ENCODE measurements at places on chromosomes 4 and X. TPM values are rescaled to one million over a fixed set of nuclear protein-coding genes. Genes with fewer than 3 reads are reported as not detected.

Gene EDA
- total RNA-seq, result 1.4 TPM

Gene FGFR3
- 0.25 TPM for total RNA-seq

Gene SLC25A31
- not detected for total RNA-seq

Gene GAB1
- total RNA-seq, result 0.75 TPM

Gene IL3RA
- 7.1 TPM for total RNA-seq

Gene CXorf38
- total RNA-seq, result 19.5 TPM

Gene FABP2
- not detected for total RNA-seq

Gene UGT2B15
- total RNA-seq, result not detected

GRCh38 chr4:115113506-115114106 is at the start of gene NDST4:
NDST4 (minus strand) TSS chr4:115113620; CDS start chr4:115077036, 36,584 bp downstream.
- H3K27me3 ChIP-seq, result no peaks in the 10 kb centered on the region
- H3K27ac ChIP-seq, result no peak within 1 kb of the TSS
- no peak within 1 kb of the TSS for H3K4me3 ChIP-seq
- no peaks in the 10 kb centered on the region for H3K4me1 ChIP-seq

DNA sequence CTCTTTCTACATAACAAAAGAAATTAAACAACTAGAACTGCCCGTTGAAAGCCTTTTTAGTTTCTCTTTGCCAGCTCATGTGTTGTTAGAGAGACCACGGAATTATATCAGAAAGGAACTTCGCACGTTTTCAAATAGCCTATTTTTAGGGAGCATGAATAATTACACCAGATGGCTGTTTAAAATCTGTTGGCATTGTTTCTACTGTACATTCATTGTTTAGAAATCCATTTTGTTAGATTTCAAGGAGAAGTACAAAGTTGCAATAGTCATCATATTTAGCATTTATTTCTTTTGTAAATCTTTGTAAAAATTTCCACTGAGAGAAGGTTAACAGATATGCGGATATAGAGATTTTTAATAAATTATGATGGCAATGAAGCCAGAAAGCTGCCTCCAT is 403.0 kb upstream of the HS3ST1 start:
- H3K4me3 ChIP-seq, result no peak overlapping the region
- H3K27me3 ChIP-seq, result peaks cover 2% of the 10 kb centered on the region
- no peaks in the 10 kb centered on the region for H3K4me1 ChIP-seq
- DNase-seq, result no peak

DNA sequence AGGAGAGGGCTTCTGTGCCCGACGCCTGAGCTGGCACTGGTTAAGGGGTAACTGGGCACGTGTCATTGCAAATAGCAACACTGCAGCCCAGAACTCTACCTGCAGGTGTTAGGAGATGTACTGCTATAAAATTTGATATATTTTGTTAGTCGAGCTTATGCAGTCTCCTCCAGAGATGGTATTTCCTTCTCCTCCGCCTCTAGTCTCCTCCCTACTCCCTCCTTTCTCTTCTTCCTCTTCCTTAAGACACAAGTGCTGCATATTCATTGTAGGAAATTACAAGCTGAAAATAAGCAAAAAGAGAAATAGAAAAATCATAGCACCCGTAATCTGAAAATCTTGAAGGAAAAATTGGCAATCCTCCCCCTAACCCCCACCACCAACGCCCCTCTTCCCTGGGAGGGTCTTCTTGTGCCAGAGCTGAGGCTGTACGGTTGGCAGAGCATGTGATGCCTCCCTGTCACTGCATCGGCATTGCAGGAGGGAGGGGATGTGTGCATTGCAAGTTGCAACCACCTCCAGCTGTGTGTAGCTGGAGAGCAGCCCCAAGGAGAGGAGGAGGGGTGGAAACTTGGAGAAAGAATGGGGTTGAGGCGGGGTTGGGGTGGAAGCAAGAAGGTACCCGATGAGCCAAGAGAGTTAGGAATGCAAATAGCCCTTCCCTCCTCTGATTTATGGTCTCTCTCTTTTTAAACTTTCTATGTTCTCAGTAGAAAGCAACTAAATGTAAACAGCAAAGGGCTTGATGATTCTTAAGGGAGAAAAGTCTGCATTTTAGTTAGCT is 48.3 kb upstream of the MND1 start:
- peaks cover 3% of the 10 kb centered on the region for H3K27me3 ChIP-seq
- no peak for DNase-seq

DNA sequence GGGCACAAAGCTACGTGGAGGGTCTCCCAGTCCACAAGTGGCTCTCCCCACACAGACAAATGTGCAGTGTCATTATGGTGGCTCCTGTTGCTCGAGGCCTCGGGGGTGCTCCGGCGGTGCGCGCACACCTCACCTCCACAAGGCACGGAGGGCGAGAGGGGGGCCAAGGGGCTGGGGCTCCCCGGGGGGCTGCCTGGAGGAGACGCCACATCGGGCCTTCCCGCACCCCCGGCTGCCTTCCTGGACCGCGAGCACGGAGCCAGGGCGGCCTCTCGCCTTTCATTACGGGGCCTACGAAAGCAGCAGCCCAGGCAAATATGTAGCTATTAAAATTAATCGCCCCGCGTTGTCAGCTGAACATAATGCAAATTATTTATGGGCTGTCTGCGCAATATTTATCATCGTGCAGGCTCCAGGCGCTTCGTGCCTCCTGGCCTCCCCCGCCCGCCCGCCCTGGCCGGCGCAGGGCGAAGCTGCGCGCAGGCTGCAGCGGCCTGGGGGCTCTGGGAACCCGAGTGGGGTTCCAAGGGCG is 70.8 kb upstream of the BCOR start:
- no peaks in the 10 kb centered on the region for H3K27me3 ChIP-seq
- peak overlapping the region; percentile 90 for H3K27ac ChIP-seq
- H3K4me1 ChIP-seq, result peaks cover 52% of the 10 kb centered on the region
- DNase-seq, result no peak

DNA sequence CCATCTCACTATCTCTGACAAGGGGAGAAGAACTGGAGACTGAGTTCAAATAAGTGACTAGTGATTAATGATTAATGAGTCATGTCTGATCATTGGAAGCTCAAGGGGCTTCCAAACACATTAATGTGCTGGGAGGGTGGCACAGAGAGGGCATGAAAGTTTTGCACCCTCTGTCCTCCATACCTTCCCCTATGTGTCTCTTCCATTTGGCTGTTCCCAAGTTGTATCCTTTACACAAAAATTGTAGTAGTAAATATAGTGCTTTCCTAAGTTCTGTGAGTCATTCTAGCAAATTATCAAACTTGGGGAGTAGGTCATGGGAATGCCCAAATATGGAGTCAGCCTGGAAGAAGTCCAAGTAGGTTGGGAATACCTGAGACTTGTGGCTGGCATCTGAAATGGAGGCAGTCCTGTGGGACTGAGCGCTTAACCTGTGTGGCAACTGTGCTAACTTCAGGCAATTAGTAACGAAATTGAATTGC is 4.1 kb upstream of the FAM200B start:
- peaks cover 37% of the 10 kb centered on the region for H3K36me3 ChIP-seq
- no peak for DNase-seq
- no peak overlapping the region for H3K27ac ChIP-seq
- H3K27me3 ChIP-seq, result no peaks in the 10 kb centered on the region

DNA sequence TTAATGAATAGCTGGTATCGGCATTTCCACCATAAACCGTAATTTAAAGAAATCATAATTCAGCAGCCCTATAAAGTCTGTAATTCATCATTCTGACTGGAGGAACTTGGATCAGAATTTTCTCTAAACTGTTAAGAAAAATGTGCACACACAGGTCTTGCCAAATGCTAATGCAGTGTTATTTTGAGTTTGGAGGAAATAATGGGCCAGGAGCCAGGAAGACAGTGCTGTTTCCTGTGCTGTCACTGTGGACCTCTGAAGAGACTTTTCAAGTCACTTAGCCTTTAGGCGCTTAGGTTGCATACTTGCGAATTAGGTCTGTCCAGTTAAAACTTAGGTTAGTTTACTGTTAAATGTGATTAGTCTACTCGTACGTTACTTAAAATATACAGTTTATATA is 137.5 kb upstream of the ANXA3 start:
- no peak overlapping the region for H3K4me3 ChIP-seq
- peaks cover 14% of the 10 kb centered on the region for H3K27me3 ChIP-seq
- no peak for DNase-seq
- H3K27ac ChIP-seq, result no peak overlapping the region
- H3K4me1 ChIP-seq, result no peaks in the 10 kb centered on the region

DNA sequence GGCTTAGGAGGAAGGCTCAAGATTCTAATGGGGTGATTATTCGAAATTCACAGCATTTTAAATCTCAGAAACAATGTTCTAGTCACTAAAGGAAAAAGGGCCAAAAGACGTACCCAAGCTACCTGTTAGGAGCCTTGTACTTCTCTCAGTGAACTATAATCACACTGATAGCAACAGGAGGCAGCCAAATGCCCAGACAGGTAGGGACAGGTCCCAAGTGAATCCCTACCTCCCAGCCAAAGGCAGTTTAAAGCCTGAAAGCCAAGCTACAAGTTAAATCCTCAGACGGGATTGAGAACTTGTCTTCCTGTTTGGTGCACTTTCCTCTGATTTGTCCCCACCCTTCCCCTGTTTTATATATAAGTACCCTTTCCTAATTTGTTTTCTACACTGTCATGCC is 24.3 kb upstream of the HHIP start:
- no peaks in the 10 kb centered on the region for H3K36me3 ChIP-seq
- no peak for DNase-seq
- H3K4me3 ChIP-seq, result no peak overlapping the region
- H3K4me1 ChIP-seq, result no peaks in the 10 kb centered on the region

- no peaks in the 10 kb centered on the region for H3K4me1 ChIP-seq
- H3K4me3 ChIP-seq, result no peak overlapping the region
- no peak for DNase-seq
- H3K36me3 ChIP-seq, result no peaks in the 10 kb centered on the region
- no peaks in the 10 kb centered on the region for H3K27me3 ChIP-seq
These were observed 28.0 kb downstream of the APELA start for GRCh38 chr4:164904941-164905340.

DNA sequence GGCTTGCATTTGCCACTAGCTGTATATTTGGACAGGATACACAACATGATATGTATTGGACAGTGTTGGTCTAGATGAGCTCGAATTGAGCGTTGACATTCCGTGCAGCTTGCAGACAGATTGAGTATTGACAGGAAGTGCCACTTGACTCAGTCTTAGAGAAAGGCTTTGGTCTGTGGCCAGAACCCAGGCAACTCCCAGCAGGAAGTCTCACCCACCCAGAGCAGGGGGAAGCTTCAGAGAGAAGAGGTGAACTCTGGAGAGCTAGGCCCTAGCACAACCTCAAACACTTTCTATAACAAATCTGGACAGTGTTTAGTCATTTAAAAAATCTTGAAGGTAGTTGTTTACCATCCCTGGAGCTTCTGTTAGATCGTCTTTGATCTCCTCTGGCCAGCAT is 280.5 kb downstream of the FBXW7 start:
- no peak overlapping the region for H3K4me3 ChIP-seq
- peaks cover 36% of the 10 kb centered on the region for H3K36me3 ChIP-seq
- no peak overlapping the region for H3K27ac ChIP-seq
- no peaks in the 10 kb centered on the region for H3K27me3 ChIP-seq

DNA sequence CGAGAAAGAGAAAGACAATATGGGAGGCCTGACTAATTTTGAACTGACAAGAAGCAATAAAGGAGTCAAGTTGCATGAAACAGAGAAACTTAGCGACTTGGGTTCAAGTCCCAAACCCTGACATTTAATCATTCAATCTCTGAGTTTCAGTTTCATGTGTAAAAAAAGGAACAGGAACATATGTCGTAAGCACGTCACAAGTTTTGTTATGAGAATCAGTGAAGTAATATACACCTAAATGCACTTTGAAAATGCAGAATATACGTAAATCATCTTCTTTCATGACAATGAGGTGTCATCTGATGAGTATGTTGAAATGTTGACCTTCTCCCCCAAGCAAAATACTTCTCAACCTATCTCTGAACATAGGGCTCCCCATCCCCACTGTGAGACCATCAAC is 10.4 kb downstream of the ACOT9 start:
- H3K27me3 ChIP-seq, result no peaks in the 10 kb centered on the region
- H3K4me1 ChIP-seq, result peaks cover 23% of the 10 kb centered on the region

- H3K4me3 ChIP-seq, result no peak overlapping the region
- no peaks in the 10 kb centered on the region for H3K27me3 ChIP-seq
- no peak for DNase-seq
These were observed 666.1 kb upstream of the BOD1L1 start for GRCh38 chr4:14293582-14293981.

- no peak overlapping the region for H3K27ac ChIP-seq
- no peak for DNase-seq
- H3K36me3 ChIP-seq, result no peaks in the 10 kb centered on the region
- no peak overlapping the region for H3K4me3 ChIP-seq
- no peaks in the 10 kb centered on the region for H3K4me1 ChIP-seq
These were observed 71.3 kb upstream of the ENOX2 start for GRCh38 chrX:130974323-130974722.

GRCh38 chr4:151417766-151418376 is 8.9 kb downstream of the FHIP1A start:
- H3K27ac ChIP-seq, result no peak overlapping the region
- DNase-seq, result no peak
- H3K4me3 ChIP-seq, result no peak overlapping the region
- peaks cover 15% of the 10 kb centered on the region for H3K27me3 ChIP-seq
- H3K36me3 ChIP-seq, result no peaks in the 10 kb centered on the region

- H3K36me3 ChIP-seq, result no peaks in the 10 kb centered on the region
- H3K27me3 ChIP-seq, result peaks cover 14% of the 10 kb centered on the region
- H3K27ac ChIP-seq, result no peak overlapping the region
- no peak overlapping the region for H3K4me3 ChIP-seq
- H3K4me1 ChIP-seq, result no peaks in the 10 kb centered on the region
These were observed 55.9 kb upstream of the FGFBP2 start for GRCh38 chr4:16018841-16019240.

- H3K4me3 ChIP-seq, result no peak overlapping the region
- H3K36me3 ChIP-seq, result peaks cover 5% of the 10 kb centered on the region
- H3K27ac ChIP-seq, result no peak overlapping the region
- H3K4me1 ChIP-seq, result no peaks in the 10 kb centered on the region
- no peaks in the 10 kb centered on the region for H3K27me3 ChIP-seq
These were observed 73.9 kb downstream of the HDAC8 start for GRCh38 chrX:72498782-72499181.

GRCh38 chr4:139603576-139604410 is 47.8 kb upstream of the SETD7 start:
- H3K36me3 ChIP-seq, result peaks cover 5% of the 10 kb centered on the region
- H3K27me3 ChIP-seq, result peaks cover 2% of the 10 kb centered on the region
- DNase-seq, result peak; percentile 65
- no peak overlapping the region for H3K27ac ChIP-seq
- no peak overlapping the region for H3K4me3 ChIP-seq

- H3K4me3 ChIP-seq, result peak overlapping the region; percentile 18
- peaks cover 64% of the 10 kb centered on the region for H3K36me3 ChIP-seq
- DNase-seq, result peak; percentile 30
- H3K4me1 ChIP-seq, result peaks cover 68% of the 10 kb centered on the region
- no peaks in the 10 kb centered on the region for H3K27me3 ChIP-seq
These were observed 90.1 kb downstream of the IRF2 start for GRCh38 chr4:184384056-184384809.

DNA sequence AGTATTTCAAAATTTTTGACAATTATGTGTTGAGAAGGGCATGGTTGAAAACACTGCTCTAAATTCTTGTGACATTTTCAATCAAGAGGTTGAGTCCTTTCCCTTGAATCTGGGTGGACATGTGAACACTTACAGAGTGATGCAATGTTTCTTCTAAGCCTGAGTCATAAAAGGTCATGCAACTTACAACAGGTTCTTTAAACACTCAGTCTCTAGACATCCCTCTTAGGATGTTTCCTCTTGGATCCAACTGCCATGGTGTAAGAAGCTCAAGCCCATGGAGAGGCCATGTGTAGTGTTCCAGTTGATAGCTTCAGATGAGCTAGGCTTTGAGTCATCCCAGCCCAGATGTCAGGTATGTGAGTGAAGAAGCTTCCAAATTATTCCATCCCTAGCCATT is 232.2 kb upstream of the MAOA start:
- H3K4me1 ChIP-seq, result no peaks in the 10 kb centered on the region
- no peak overlapping the region for H3K27ac ChIP-seq
- no peak overlapping the region for H3K4me3 ChIP-seq
- DNase-seq, result no peak
- H3K36me3 ChIP-seq, result no peaks in the 10 kb centered on the region
- H3K27me3 ChIP-seq, result peaks cover 2% of the 10 kb centered on the region
